ENCODE measurements at places on chromosomes 13 and 19.

- DNase-seq: no peak
These were observed 53.2 kb downstream of the GPR12 start for GRCh38 chr13:26707122-26708006.

DNA sequence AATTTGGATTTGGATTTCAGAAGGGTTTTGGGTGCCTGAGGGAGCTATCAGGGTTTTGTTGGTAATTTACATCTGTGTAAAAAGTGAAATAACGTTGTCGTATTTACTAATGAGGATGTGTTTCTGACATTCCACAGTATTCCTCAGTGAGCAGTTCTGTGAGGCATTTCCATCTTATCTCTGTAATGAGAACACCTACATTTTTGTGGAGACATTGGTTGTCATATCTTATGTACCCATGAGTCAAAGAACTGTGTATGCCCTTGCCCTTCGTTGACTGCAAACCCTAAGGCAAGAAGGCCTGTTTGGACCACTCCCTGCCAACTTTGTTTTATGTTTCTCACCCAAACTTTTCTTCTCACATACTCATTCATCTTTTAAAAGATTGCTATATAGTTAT is 14.2 kb upstream of the IL17D start:
- no peak for DNase-seq

- DNase-seq: no peak
These were observed 1794.2 kb downstream of the SLITRK5 start for GRCh38 chr13:89465366-89465765.

DNA sequence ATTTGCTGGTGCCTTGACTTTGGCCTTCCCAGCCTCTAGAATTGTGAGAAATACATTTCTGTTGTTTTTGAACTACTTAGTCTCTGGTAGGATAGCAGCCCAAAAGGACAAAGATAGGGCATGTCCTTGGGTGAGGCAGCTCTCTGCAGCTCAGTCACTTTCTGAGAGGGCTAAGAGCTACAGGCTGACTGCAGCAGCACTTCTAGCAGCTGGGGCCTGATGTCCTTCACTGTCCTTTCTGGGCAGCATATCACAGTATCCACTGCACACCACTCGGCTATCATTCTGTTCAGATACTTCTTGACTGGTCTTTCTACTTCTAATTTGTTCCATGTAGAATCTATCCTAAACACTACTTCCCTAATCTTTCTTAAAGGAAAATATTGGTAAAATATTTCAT is 68.5 kb upstream of the CLDN10 start:
- no peak for DNase-seq
